ENCODE measurements at places on chromosomes 3 and 15.

DNA sequence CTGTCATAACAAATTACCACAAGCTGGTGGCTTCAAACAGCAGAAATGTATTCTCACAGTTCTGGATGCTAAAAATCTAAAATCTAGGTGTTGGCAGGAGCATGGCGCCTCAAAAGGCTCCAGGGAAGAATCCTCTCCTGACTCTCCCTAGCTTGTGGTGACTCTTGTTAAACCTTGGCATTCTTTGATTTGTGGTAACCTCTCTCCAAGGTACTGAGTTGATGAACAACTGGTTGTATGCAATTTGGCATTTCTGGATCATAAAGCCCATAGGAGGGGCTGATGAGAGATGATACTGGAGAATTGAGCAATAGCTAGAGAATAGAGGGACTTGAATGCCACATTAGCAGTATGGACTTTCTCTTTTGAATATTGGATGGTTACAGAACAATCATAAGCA is 821.8 kb downstream of the TBL1XR1 start:
- DNase-seq = no peak

DNA sequence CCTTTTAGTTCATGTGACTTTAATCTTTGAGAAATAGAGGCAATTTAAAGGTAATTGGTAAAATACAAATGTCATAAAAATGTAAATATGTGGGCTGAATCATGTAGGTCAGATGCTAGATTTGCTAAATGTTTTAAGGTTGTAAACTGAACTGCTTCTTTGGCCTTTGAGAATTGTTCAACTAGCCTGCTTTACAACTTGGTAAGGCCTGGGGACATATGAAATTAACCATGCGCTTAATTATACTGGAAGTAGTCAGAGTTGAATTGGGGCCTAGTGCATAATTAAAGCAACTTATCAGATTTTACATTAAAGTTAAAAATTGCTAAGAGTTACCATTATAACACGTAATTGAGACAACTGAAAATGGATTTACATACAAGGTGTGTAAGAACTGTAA is 21.0 kb upstream of the TMEM45A start:
- DNase-seq = no peak

DNA sequence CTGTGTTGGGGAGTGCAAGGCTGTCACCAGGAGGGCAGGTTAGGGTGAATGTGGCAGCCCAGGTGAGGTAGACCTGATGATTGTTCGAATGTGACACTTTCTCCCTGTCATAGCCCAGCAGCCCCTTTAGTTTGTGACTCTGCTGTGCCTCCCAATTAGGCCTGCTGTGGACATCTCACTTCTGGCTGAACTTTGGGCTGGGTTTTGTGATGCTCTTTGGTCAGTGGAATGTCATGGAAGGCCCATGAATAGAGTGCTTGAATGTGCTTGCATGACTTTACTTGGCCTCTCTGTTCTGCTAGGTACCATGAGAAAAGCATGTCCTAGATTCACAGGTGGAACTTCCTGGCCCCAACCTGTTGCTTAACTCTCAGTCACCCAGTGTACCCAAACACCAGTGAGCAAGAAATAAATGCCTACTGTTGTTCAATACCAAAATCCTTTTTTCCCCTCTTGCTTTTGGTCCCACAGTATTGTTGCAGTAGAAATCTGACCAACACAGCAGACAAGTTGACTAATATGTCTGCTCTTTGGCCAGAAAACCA is 249.7 kb downstream of the PTPRG start:
- no peak for DNase-seq

GRCh38 chr3:12456441-12456840 is 27.8 kb upstream of the TSEN2 start:
- no peak for DNase-seq

GRCh38 chr3:115217678-115218451 is 70.8 kb upstream of the ZBTB20 start:
- no peak for DNase-seq

GRCh38 chr15:23050708-23051107 is 11.3 kb upstream of the TUBGCP5 start:
- DNase-seq = no peak

DNA sequence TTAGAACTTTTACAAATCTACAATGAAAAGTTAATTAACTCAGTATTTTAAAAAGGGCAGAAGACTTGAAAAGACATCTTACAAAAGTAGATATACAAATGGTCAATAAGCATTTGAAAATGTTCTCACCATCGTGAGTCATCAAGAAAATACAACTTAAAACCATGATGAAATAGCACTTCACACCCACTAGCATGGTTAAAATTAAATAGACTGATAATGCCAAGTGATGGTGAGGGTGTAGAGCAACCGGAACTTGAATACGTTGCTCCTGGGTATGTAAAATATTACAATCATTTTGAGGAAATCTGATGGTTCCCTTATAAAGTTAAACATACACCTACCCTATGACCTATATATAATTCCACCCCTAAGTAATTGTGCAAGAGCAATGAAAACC is 319.8 kb upstream of the UMPS start:
- DNase-seq = no peak

GRCh38 chr3:141279077-141279967 is 47.7 kb downstream of the PXYLP1 start:
- DNase-seq = no peak

GRCh38 chr3:99286266-99286845 is 352.0 kb upstream of the COL8A1 start:
- DNase-seq = no peak

- no peak for DNase-seq
Measured at GRCh38 chr3:144104186-144104585, 132.6 kb downstream of the DIPK2A start.

- no peak for DNase-seq
Measured at GRCh38 chr3:47636225-47636624, 57.6 kb upstream of the CSPG5 start.

GRCh38 chr3:195597229-195597628 is 13.5 kb upstream of the APOD start:
- DNase-seq = no peak

- no peak for DNase-seq
Measured at GRCh38 chr15:51756482-51756881, 5.1 kb downstream of the TMOD2 start.

DNA sequence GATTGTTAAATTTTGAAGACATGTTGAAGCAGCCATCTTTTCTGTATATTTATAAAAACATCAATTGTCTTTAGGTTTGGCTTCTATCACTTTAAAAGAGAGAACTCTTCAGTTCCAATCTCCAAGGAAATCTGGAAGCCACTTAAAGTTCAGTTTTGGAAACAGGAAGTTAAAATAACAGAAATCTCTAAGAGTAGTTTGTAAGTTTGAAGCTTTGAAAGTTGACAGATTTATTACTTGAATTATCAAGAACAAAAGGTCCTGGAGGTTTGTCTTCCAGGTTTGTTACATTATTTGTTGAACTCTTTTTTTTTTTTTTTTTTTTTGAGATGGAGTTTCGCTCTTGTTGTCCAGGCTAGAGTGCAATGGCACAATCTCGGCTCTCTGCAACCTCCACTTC is 30.0 kb downstream of the RNF111 start:
- no peak for DNase-seq

GRCh38 chr3:46429671-46430070 is 22.6 kb downstream of the CCRL2 start:
- DNase-seq = no peak

DNA sequence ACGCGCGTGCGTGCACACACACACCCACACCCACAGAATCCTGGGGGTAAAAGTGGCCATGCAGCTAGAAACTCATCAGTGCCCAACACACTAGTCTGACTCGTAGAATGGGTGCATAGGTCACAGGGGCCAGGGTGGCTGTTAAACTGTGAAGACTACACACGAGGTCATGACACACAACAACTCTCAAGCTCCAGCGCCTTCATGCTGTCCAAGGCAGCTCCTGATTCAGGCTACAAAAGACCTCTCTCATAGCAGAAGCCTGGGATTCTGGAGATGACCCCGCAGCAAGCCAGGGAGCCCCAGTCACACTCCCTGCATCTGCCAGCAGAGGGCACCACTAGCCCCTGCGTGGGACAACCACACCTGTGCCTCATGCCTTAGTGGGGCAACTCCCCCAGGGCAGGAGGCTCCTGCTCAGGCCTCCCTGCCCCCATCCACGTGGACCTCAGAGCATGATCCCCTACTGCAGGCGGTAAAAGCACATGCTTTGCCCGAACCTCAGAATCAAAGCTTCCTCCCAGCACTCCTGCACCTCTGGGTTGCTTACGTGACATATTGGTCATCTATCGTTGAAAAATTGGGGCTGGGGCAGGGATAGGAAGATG is 93.1 kb downstream of the LRIG1 start:
- peak; percentile 79 for DNase-seq

GRCh38 chr3:152729906-152730305 is 105.0 kb upstream of the P2RY1 start:
- no peak for DNase-seq

- DNase-seq = no peak
Measured at GRCh38 chr3:66418475-66418931, 82.3 kb downstream of the LRIG1 start.

DNA sequence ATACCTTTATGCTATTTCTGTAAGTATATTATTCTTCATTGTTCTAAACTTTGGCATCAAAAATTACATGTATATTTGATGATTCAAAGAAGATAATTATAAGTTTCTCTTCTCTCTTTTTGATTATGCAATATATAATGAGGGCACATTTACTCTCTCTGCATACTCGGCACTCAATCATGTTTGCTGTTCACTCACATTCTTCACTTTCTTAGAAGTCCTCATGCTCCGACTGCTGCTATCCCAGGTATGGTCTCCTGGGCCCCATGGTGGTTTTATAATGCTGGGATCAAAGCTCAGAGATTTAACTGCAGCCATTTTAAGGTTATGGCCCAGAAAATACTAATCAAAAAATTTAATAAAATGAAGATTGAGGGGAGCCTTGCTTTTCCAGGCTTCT is 529.7 kb upstream of the IL12A start:
- DNase-seq = no peak

DNA sequence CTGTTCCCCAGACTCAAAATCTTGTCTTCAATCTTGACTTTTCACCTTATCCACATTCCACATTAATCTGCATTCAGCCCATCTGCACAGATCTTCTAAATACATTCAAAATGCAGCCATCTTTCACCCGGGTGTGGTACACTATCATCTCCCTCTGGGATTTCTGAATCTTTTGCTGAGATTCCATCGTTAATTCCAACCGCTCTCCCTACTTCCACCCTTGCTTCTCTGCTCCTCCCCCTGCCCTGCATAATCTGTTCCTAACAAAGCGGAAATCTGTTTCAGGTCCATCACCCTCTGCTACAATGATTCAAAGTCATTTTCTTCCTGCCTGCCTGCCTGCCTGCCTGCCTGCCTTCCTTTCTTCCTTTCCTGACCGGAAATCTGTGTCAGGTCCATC is 7.9 kb upstream of the GOLGA8B start:
- no peak for DNase-seq

DNA sequence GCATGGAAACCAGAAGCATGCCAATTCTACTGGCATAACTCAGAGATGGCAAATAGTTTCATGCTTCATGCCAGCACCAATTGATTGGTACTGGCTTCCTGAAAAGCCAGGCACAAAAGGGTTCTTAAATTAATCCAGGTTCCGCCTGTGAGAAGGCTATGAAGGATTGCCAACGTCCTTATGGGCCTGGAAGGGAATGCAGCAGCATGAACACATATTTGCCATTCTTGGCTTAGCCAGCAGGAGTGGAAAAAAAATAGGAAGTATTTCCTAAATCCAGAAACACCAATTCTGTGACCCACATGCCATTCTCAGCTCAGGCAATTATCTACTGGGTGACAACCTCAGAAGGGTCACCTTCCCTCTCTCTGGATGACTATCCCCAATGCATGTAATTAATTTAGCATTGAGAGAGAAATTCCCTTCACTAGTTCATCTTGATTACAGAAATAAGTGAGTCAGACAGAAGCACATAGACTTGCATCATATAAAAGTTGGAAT is 36.0 kb downstream of the ADAMTS9 start:
- DNase-seq = no peak

DNA sequence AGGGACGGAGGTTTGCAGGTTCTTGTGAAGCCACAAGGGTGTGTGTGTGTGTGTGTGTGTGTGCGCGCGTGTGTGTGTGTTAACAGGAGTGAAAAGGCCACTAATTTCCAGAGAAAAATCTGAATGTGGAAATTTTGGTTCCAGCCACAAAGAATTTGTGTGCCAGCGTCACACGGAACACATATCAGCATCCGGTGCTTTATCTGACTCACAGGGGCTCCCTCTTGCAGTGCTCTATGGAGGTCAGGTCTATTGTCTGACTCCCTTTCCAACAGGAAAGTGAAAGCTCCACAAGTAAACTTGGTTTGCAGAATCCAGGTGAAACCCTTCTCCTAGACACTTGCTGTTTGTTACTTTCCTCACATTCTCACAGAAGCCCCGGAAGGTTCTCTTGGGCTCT is 6.2 kb downstream of the CLDN11 start:
- no peak for DNase-seq

GRCh38 chr3:162295323-162295983 is 798.8 kb downstream of the OTOL1 start:
- DNase-seq = no peak

DNA sequence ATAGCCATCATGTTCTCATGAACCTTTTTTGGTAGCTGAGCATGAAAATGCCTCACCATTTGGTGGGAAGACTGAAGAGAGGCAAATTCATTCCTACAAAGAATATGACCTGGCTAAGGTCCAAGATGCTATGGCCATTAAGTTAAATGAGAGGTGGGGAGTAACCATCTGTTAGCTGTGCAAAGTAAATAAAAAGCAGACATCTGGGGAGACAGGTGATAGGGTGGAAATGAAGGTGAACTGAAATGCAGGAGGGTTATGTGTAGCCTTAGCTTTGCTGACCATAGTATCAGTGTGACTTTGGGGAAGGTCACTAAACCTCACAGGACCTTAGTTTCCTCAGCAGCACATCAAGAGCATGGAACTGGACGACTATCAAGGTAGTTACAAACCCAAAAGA is 111.0 kb upstream of the STRIT1 start:
- no peak for DNase-seq

- no peak for DNase-seq
Measured at GRCh38 chr3:194072097-194072428, 63.9 kb upstream of the HES1 start.

DNA sequence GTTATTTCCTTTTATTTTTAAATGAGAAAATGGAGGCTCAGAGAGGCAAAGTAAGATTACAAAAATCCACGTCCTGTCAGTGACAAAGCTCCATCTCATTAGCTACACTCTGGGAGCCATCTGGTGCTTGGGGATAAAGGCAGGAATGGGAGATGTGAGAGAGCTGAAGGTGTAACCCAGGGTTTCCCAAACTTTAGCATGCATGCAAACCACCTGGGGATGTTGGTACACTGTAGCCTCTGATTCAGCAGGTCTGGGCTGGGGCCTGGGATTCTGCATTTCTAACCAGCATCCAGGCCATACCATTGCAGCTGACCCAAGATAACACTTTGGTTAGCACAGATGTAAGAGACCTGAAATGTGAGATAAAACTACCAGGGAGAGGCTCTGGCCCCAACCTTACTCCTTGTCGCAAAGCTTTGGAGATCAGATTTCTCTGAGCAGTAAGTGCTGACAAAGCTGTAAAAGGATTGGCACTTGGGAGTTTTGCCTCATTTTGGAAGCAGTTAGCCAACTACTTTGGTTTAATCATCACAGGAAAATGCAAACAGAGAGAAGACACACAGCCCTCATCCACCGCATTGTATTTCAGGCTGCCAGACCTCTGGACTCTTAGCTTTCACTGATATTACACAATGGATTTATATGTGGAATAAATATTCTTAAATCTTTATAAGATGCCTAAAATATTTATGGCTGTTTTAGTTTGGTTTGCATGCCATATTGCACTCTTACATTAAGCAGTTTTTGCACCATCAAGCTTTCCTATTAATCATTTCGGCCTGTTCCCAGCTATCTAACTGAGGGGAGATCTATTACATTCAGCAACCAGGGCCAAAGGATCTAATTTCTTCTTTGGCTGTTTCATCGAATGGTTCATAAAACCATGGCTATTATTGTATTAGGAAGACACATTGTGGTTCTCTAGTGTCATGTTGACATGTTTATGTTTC is 263.0 kb downstream of the EBLN2 start:
- no peak for DNase-seq
